Pulmonary artery endothelial cell (primary cell): ENCODE measurements at places on chromosomes 1 and 21. TPM values are rescaled to one million over a fixed set of nuclear protein-coding genes. Genes with fewer than 3 reads are reported as not detected.

DNA sequence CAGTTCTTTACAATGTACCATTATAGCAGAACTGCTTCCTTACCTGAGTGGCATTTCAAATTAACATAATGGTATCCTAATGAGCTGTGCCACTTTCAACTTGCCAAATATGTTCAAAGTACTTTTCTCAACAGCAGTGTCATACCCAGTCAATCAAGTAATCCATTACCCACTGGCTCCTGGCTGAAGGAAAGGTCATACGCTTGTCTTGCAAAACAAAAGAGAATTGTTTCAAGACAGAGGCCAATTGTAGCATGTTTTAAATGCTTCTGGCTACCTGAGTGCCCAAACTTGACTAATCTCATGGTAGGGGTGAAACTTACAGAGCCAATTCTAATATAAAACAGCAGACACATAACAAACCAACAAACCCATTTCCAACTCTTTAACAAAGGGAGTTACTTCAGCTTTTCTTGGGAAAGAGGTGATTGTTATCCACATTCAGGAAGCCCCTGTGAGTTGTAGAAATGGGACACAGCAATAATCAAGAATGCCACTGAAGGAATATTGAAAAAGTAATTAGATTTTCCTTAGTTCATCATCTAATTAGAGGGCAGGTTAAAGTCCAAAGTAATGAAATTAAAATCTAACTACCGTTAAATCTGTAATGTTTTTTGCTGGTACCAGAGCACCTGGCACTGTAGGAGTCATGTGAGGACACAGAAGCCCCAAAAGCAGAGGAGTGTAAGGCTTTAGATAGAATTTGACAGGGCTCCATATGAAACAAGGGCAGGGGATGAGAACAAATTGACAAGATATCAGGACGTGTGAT is 241.9 kb downstream of the RWDD3 start:
- DNase-seq: no peak

DNA sequence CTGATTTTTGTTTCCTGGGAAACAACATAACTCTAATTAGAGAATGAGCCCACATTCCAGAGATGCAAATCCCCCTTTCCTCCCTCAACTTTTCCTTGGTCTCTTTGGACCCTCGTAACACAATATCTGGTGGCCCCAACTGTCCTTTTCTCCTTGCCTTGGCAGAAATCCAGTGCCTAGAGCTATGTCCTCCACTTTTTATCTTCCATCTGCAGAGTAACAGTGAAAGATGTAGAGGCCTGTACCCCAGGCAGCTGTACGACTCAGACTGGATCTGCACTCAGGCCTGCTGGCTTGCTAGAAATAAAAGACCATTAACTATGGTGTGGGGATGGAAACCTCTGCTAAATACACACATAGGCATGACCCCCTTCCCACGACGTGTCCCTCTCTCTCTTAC is 72.0 kb downstream of the WARS2 start:
- no peak for DNase-seq

The DIO1 gene
- total RNA-seq: not detected in 2 replicates

The GLMP gene
- total RNA-seq: 38.7 and 55.6 TPM in 2 replicates

DNA sequence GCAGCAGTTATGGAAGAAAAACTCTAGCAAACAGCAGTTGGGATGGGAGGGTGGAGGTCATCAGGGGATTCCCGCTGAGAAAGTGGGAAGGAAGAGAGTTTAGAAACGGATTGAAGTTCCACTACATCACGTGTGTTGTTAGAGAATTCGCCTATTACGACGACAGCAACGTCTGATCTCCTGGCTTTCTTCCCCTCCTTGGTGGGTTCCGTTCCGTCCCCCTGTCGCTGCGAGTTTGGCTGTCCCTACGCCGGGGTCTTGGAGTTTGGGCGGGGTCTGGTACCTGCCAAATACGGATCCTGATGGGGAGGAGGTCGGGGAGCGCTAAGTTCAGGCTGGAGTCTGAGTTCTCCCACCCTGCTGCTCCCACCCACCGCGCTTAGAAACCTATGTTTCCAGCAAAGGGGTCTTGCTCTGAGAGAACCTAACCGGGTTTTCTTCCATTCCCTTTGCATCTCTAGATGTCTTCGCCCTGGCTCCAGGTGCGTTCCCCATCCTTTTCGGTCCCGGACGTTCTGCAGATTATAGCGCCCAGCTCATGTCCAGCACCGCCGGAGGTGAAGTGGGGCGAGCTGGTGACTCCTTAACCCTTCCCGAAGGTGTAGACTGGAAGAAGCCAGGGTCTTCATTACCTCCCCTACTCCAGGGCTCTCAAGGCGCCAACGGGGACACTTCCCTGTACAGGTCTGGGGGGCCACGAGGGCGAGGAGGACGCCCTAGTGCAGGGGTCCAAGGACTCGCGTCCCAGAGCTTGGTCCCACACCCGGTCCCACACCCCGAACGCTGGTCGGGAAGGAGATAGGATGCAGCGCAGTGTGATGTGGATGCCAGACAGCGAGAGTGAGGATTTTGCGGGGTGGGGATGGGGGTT is 641 bp upstream of the KCNK2 start:
- no peak for DNase-seq
